ENCODE measurements at places on chromosomes 2 and 18.

DNA sequence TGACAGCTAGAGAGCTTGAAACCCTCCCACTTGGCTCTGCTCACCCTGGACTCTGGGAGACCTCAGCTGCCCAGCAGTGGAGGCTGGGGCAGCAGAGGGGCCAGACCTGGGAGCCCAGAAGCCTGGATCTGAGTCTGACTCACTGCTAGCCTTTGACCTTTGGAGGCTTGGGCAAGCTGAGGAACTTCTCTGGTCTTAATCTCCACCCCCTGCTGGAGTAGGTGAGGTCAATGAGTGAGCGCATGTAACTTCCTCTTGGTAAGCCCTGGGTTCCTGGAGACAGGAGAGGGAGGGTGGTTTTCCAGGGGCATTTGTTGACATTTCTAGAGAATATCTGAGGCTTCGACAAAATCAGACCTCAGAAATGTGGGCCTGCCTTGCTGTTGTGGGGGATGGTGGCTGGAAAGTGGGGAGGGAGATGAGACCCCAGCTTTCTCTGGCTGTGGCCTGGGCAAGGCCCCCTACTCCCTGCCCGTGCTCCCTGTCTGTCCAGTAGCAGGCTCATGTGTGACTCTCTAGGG lies 73.0 kb upstream of the YWHAQ start:
- DNase-seq: no peak

DNA sequence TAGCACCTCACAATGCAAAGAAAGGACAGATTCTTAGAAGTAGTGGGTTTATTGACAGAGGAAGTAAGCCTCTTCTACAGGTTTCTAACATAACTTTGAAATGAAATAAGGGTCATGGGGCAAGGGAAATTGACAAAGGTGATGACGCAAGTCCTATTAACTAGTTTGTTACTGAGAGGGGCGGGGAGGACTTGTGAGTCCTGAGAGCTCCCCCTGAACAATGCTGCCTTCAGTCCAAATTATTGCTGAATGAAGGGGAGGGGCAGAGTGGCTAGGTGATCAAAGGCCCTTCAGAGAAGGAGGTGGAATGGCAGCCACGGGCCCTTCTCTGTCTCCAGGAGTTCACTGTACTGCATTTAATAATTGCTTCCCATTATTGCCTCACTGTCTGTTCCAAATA lies 390.0 kb downstream of the MEIS1 start:
- DNase-seq: no peak

- DNase-seq: no peak
Observed at GRCh38 chr18:50857694-50858093, 21.2 kb upstream of the ME2 start.

- no peak for DNase-seq
Observed at GRCh38 chr2:205352094-205352493, 330.2 kb upstream of the NRP2 start.
